Stimulated activated CD4-positive, alpha-beta T cell treated with anti-CD3 and anti-CD28 coated beads, TNF-alpha, amount 100 ng/mL, for 48 hours (primary cell): ENCODE measurements at places on chromosomes 12 and 14.

- no peak for DNase-seq
These were observed 142.6 kb downstream of the NPAS3 start for GRCh38 chr14:33081259-33081658.

GRCh38 chr14:71668186-71668912, 263.9 kb upstream of the RGS6 start:
- DNase-seq: no peak

GRCh38 chr14:72666610-72667009, 227.3 kb downstream of the DPF3 start:
- no peak for DNase-seq

- no peak for DNase-seq
These were observed 442.8 kb downstream of the ZFP36L1 start for GRCh38 chr14:68349900-68350629.

DNA sequence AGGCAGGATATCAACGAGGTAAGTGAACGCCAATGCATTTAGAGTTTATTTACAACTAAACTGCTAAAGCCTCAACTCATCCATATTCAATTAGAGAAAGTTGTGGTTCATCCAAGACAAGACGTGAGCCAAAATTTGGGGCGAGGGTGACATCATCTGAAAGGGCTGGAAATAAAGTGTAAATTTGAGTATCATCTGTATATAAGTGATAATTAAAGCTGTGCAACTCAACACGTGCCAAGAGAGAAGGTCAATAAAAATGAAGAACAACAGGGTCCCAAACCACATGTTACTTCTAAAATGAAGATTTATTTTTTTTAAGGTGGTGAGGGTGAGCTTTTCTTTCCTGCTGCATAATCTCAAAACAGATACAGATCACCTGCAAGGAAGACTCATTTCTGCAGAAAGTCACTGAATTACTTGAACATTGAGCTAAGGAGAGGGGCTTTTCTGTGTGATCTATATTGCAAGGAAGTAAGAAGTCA, 203.6 kb downstream of the EFCAB11 start:
- peak; percentile 46 for DNase-seq
